Esophagus muscularis mucosa (tissue), 4 donors: ENCODE measurements at places on chromosomes 2 and 18. TPM values are rescaled to one million over a fixed set of nuclear protein-coding genes. Genes with fewer than 3 reads are reported as not detected.

- DNase-seq, result peak; percentile 88
These were observed 100.1 kb upstream of the APCDD1 start for GRCh38 chr18:10354241-10354811.

DNA sequence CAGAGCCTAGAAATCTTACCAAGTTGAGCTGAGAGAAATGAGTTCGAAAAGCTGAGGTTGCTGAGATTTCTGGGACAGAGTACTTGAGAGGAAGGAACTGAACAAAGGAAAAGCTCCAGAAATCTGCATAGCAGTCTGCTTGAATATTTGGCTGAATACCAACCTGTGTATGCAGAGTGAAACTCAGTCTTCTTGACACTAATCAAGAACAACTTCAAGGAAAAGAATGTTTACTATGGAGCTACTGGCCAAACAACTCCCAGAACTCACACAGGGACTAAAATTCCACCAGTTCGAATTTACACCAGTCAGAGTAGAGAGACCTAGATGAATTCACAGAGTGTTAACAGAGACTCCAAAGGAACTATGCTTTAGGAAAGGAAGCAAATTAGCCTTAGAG, 66.5 kb downstream of the USP37 start:
- DNase-seq, result no peak

DNA sequence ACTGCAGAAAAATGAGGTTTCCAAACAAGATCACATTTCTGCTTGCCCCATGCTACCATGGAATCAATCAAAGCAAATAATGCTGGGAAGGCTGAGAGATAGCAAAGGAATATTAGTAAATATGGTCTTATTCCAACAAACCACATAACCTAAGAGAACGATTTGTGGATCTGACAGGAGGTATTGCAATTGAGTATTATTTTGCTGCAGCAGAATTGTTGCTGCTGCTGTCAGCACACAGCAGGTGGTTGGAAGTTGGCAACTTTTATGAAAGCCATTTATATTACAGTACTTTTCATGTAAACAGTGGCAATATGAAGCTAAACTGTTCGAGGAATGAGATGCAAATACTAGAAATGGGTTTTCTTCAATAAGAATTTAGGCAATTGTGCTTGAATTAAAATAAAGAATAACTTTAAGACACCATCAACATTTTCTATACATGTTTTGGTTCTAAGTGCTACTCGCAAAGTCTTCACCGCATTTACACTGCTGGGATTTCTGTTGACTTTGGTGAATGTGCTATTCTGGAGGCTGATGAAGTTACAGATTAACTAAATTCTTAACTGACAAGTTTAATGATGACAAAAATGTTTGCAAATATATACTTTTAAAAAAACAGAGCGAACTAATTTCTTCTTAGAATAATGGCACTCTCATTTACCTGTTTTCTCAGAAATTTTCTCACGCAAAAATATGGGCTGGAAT, 1285.7 kb downstream of the CNTNAP5 start:
- no peak for DNase-seq

DNA sequence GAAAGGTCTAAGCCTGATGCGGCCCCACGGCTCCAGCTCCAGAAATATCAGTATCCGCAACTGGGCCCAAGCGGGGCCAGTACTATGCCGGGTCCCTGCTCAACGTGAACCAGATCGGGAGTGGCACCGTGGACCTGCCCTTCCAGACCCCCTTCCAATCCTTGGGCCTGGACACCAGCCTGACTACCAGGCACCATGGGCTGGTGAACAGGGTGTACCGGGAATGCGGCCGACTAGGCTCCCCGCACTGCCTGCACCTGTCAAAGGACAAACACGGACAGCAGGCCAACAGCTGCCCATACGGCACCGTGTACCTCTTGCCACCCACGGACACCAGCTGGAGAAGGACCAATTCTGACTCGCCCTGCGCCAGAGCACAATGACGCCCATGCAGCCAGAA, 1196.9 kb upstream of the CHAC2 start:
- DNase-seq, result no peak

GRCh38 chr2:137940154-137940553, 24.1 kb upstream of the HNMT start:
- no peak for DNase-seq

GRCh38 chr2:1603059-1603458, 141.3 kb downstream of the PXDN start:
- DNase-seq, result no peak

GRCh38 chr2:12769492-12770105, 52.9 kb downstream of the TRIB2 start:
- DNase-seq, result peak; percentile 86

GRCh38 chr2:167966937-167967913, 280.2 kb downstream of the STK39 start:
- DNase-seq, result no peak

GRCh38 chr2:236360496-236360895, 96.3 kb upstream of the ASB18 start:
- peak; percentile 68 for DNase-seq

- DNase-seq, result peak; percentile 89
These were observed 566 bp downstream of the GATA6 start for GRCh38 chr18:22169889-22170420.

DNA sequence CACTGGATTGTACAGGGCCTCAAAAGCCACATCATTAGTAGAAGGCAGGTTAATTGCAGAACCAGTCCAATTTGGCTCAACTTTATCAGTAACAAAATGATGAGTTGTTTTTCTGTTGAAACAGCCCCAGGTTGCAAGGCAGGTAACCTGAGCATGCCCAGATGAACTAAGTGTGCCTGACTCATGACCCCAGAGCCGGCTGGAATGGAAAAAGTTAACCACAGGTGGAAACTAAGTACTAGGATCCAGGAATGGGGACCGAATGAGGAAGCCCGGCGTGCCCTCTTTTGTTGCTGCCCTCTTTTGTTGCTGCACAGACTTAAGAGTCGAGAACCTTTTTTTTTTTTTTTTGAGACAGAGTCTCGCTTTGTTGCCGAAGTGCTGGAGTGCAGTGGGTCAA, 79.5 kb upstream of the YWHAQ start:
- no peak for DNase-seq

DNA sequence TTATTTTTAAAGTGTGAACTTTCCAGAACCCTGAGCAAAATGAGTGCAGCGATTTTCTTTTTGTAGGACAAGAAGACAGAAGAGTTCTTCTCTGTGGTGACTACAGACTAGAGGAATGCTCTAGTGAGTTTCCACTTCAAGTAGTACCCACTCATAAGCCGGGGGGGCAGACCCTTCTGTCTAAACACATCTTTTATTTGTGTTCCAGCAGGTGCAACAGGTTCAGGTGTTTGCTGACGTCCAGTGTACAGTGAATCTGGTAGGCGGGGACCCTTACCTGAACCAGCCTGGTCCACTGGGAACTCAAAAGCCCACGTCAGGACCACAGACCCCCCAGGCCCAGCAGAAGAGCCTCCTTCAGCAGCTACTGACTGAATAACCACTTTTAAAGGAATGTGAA, 25.2 kb downstream of the PTRHD1 start:
- no peak for DNase-seq

GRCh38 chr2:48572816-48573215, 42.9 kb downstream of the STON1 start:
- DNase-seq, result no peak

GRCh38 chr2:176768185-176768584, 444.4 kb upstream of the HNRNPA3 start:
- DNase-seq, result no peak

GRCh38 chr2:69061525-69061924, 48.5 kb downstream of the ANTXR1 start:
- no peak for DNase-seq

GRCh38 chr2:25127646-25128045, 40.7 kb downstream of the POMC start:
- DNase-seq, result no peak

DNA sequence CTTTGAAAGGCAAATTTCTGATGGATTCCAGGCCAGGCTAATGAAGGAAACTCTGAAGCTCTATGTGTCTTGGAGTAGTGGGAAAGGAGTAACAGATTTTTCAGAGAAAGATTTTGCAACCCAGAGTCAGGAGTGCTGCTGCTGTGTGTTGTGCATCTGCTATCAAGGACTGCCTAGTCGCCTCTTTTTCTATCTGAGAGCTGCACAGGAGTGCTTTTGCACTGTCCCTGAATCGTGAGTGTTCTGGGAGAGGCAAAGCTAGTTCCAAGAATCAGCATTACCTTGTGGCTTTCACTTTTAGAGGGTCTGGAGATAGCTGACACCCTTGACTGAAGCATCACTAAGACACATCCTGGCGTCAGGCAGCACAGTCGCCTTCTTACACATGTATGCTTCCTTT, 336.4 kb downstream of the PARD3B start:
- no peak for DNase-seq

GRCh38 chr2:232146294-232146693, 184.8 kb downstream of the DIS3L2 start:
- DNase-seq, result no peak

DNA sequence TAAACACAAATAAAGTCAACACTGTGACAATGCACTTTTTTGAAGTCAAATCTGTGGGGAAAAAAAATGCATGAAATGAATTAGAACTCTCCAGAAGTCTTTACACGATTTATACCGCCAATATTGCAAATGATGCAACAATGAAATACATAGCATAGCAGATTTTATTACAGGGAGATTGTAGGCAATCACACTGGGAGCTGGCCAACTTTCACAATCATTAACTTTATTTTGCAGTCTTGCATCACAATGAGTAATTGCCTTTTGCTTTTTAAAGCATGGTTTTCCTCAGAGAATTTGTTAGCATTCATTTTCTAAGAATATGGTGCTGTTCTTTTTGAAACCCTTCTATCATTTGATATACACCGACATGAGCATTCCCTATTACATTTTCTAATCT, 366.4 kb upstream of the FSIP2 start:
- DNase-seq, result no peak

DNA sequence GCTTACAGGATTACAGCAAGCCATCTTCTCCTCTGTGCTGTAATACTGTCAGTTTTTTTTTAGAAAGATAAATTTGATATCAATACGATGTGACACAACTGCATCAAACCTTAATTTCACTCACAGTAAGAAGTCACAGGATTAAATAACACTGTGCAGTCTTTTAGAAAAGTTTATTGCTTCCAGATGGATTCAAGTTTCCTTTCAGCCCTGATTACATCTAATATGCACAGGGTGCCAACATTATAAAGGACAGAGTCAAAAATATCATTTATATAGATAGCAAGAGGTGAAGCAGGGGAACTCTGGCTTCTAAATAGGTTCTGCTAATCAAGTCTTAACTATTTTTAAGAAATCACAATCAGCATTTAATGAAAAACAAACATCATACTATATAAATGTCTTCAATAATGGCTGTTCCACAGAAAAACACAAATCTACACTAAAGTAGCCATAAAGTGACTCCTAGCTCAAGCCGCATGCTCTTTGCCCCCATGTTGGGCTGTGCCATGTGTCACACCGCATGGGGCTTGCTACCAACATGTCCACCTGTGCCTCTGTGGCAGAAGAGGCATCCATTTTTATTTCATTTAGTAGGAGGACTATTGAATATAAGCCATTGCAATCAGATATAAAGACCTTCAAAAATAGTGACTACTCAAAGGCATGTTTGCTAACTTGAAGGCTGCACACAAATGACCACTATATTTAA, 35.0 kb downstream of the CERKL start:
- DNase-seq, result no peak

GRCh38 chr2:40700231-40700954, 248.5 kb upstream of the SLC8A1 start:
- no peak for DNase-seq

- no peak for DNase-seq
These were observed 160.0 kb downstream of the EIPR1 start for GRCh38 chr2:3217646-3218045.

GRCh38 chr2:136004965-136005364, 19.5 kb upstream of the DARS1 start:
- DNase-seq, result no peak

GRCh38 chr2:199108056-199108455, 349.7 kb downstream of the SATB2 start:
- no peak for DNase-seq

DNA sequence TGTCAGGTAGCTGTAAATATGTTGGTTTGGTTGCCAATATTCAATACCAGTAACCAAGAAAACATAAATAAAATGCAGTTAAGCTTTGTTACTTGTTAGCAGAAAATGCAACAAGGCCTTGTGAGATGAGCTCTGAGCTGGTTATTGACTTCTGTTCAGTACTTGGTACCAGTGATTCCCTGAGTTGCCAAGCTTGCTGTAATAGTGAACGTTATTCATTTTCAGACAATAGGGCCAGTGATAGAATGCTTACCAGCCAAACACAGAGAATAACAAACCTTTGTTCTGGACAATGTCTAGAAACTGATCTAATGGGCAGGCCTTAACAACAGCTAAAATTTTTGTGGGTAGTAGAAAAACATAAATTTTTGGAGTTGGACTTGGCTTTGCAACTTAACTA, 29.5 kb downstream of the RASGRP3 start:
- DNase-seq, result no peak

GRCh38 chr18:2657788-2658458, 2.4 kb downstream of the SMCHD1 start:
- DNase-seq, result no peak

DNA sequence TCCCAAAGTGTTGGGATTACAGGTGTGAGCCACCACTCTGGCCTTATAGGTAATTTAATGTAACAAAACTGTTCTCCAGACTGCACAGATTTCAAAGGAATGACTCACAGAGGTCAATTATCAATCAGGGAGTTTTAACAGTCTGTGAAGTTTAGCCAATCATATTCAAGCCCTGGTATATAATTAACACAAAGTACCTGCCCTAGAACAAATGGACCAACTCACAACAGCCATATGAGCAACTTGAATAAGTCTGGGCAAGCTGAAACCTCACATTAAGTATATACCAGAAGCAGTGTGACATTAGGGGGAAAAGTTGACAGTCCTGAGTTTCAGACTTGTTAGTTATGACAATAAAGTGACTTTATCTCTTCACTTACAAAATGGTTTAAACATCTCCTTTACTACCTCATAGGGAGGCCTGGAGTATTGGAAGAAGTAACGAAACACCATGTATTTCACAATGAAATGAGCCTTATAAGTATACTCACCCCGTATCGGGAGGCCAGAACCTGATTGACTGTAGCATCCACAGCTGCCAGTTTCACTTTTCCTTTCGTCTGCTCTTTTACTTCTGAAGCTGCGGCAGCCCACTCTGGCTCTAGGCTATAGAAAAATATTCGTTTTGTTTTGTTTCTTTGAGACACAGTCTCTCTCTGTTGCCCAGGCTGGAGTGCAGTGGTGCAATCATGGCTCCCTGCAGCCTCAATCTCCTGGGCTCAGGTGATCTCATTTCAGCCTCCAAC, 22.2 kb downstream of the PDIA6 start:
- no peak for DNase-seq

- no peak for DNase-seq
These were observed 40.8 kb upstream of the CCDC102B start for GRCh38 chr18:68757126-68757525.

IMPACT gene
- 18.5 TPM for total RNA-seq

ELOA2 gene
- total RNA-seq, result not detected

SCTR gene
- not detected for total RNA-seq

POMC gene
- 8.7 TPM for total RNA-seq

C2orf81 gene
- total RNA-seq, result 0.66 TPM

IL36A gene
- not detected for total RNA-seq

MARCHF4 gene
- not detected for total RNA-seq

RGPD3 gene
- 0.46 TPM for total RNA-seq

DIPK1C gene
- total RNA-seq, result 0.45 TPM

ARHGAP25 gene
- total RNA-seq, result 5.1 TPM

EDAR gene
- not detected for total RNA-seq

SLC4A5 gene
- total RNA-seq, result 1.8 TPM

SLC9A4 gene
- total RNA-seq, result not detected

SKOR2 gene
- total RNA-seq, result not detected

ZC3H6 gene
- 12.8 TPM for total RNA-seq
